Fibroblast of skin of abdomen (primary cell): ENCODE measurements at places on chromosomes 5 and 9.

GRCh38 chr5:151288180-151288579 lies 15.4 kb downstream of the SLC36A3 start:
- no peak for DNase-seq

DNA sequence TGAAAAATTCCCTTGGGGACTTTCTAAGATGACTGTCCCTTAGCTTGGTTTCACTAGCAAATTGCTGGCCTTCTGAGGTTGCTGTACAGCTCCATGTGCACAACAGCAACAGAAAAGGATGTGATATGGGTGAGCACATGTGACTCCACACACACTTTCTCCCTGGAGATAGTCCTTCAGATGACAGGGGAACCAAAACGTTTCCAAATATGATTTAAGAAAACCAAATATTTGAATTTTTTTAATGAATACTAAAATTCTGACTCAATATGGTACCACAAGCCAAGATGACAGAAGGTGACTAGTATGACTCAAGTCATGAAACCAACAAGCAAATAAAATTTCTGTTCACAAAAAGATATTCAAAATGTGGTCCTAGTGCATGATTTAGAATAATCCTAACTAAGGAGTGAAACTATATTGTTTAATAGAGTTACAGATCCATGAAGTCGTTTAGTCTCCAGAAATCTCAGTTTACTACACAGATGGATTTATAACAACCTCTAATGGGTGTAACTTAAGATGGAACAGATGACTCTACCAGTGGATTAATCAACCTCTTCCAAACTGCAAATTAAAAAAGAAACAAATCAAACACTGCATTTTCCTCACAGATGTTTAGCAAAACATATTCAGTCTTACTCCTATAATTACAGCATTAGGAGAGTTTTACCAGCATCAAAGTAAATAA lies 144.8 kb upstream of the PIK3R1 start:
- DNase-seq, result no peak

DNA sequence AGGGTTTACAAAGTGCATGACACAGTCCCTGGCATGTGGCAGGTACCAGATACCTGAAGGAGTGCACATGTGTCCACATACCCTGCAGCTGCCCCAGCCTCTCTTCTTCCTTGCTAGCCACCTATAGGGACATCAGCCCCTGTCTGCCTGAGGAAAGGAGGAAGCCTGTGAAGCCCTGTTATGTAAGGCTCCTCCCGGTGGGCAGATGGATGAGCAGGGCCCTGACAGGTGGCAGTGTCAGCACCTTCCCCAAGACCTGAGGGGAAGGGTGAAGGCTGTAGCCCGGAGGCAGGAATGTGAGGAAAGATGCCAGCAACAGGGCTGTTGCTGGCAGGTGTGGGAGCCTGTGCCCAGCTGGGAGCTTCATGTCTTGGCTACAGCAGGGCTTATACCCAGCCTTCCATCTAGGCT lies 21.7 kb downstream of the TCF7 start:
- no peak for DNase-seq

GRCh38 chr5:151227918-151228447 lies 4.1 kb upstream of the CCDC69 start:
- DNase-seq, result no peak

- peak; percentile 19 for DNase-seq
These were observed 129.7 kb upstream of the CHD1 start for GRCh38 chr5:99058466-99058865.

- peak; percentile 97 for DNase-seq
These were observed 198.1 kb downstream of the NR3C1 start for GRCh38 chr5:143205386-143205785.

DNA sequence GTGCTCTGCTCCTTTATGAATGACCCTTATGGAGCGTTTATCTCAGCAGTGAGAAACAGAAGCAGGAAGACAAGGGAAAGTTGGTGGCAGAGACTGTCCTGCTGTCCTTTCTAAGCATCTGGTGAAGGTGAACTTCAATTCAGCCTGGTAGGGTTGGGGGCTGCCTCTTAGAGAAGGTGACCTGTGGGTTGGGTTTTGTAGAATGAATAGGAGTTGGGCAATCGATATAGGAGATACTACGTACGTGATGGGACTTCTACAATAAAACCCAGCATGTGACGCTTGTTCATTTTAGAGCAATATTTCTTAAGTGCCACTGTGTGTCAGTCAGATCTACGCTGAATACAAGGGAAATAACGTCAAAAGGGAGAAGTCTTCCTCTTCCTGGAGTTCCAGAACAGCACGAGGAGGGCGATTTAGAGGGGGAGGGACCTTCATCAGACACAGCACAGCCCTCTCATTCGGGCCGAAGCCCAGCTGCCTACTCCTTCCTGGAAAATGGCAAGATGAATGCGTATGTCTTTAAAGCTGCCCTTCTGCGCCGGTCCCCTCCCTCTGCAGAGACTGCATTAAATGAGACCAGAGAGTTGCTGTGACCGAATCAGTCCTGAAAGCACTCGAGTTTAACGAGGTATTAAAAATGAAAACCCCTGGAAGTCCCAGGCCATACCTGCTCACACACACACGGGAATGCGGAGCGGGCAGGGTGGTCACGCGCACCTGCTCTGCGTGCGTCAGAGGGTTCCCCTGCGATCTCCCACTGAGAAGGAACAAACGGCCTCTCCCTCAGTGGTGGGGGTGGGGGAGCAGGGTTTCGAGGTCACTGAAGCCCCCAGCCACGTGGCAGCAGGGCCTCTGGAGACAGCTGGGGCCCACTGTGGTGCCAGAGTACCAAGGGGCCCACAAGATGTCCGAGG lies 85.3 kb upstream of the SARDH start:
- DNase-seq, result no peak

- DNase-seq, result no peak
These were observed 210.6 kb downstream of the CAAP1 start for GRCh38 chr9:26682041-26682440.

DNA sequence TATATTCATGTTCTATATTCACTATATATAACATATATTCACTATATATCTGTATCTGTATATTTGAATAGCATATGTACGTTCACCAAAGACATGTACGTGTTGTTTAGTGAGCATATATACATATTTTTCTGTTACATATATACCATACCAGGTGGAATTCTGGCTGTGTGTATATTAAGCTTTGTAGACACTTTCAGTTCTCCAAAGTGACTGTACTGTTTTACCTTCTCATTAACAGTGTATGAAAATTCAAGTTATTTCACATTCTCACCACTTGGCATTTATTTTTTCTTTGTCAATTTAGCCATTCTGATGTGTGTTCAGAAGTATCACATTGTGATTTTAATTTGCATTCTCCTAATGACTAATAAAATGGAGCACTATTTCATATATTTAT lies 52.2 kb downstream of the DROSHA start:
- no peak for DNase-seq

GRCh38 chr5:36664766-36665165 lies 58.4 kb downstream of the SLC1A3 start:
- no peak for DNase-seq

GRCh38 chr9:99368341-99369326 lies 146.6 kb downstream of the SEC61B start:
- peak; percentile 71 for DNase-seq

- DNase-seq, result peak; percentile 84
These were observed 87.6 kb downstream of the ADAMTS6 start for GRCh38 chr5:65394087-65394486.

DNA sequence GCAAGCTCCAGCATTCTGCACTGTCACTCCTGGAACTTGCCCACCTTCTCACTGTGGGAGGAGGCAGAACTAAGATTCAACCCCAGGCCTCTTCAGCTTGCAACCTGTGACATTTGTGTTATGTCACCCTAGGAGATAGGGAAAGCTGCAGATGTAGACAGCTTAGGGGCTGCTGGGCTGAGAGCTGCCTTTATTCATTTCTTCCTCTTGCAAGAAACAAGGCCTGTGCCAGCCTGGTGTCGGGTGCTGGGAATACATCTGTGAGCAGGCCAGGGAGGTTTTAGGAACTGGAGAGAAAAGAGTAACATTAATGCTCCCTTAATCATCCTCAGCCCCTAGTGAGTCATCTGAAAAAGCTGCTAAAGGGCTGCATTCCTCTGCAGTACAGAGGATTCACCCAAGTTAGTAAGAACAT lies 101.8 kb downstream of the FGF18 start:
- peak; percentile 95 for DNase-seq

DNA sequence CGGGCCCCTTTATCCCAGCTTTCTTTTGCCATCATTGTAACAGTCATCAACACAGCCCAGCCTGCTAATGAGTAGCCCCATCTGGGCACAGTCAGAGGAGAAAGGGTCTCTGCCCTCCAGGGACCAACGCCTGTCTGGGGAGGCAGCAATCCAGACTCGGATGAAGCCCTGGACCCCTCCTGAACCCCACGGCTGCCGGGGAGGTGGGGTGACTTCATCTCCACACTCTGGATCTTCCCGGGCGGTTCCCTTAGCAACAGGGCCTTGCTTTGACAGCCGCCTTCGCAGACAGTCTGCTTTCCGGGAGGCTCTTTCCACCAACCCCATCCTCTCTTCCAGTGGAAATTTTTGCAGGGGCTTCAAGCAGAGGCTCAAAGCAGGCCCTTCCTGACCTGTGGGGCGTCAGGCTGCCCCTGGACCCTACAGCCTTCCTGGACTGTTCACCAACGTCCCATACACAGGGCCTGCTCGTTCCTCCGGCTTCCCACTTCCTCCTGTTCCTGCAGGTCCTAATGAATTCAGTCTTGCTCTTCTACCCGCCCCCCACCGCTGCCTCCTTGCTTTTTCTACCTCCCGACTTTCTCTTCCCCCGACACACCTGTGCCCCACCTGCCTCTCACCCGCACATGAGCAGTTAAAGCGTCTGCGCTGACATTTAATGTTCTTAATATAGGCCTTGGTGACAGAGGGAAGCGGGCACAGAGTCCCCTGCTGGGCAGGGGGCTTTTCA lies 161.7 kb upstream of the MVB12B start:
- no peak for DNase-seq

DNA sequence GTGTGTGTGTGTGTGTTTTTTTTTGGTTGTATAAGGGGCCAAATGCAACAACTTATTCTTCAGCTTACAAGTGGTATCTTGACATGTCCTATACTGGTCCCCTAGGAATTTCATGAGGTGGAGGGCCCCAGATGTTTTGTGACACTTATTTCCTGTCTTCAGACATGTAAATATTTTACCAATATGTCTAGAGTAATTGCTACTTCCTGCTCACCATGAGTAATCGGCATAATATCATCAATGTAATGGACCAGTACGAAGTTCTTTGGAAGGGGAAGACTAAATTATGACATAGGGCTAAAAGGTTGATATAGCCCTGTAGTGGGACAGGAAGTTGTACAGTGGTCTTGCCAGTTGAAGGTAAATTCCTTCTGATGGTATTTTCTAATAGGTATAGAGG lies 3.7 kb upstream of the OTULIN start:
- no peak for DNase-seq

DNA sequence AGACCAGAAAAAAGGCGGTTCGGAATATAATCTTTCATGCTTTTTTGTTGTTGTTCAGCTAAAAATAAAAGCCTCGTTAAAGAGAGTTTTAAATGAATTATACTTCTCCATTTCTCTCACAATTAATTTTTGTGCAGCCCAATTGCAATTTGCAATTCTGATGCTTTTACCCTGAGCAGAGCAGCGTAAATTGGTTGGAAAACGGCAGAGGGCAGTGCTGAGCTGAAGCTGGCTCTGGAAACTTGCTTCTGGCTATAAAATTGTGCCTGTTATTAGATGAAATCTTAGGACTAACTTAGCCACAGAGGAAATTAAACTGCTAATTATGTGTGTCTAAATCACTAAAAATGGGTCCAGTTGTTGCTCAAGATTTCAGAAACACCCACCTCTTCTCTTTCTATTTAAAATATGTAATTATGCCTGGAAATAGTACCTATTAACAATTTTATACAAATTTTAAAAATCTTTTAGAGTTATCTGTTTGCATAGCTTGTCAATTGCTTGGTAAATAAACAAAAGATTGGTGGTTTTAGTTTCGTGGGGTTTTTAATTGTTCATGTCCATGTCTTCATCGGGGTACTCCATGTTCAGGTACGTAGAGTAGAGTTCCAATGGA lies 441.8 kb upstream of the TLE4 start:
- peak; percentile 63 for DNase-seq

DNA sequence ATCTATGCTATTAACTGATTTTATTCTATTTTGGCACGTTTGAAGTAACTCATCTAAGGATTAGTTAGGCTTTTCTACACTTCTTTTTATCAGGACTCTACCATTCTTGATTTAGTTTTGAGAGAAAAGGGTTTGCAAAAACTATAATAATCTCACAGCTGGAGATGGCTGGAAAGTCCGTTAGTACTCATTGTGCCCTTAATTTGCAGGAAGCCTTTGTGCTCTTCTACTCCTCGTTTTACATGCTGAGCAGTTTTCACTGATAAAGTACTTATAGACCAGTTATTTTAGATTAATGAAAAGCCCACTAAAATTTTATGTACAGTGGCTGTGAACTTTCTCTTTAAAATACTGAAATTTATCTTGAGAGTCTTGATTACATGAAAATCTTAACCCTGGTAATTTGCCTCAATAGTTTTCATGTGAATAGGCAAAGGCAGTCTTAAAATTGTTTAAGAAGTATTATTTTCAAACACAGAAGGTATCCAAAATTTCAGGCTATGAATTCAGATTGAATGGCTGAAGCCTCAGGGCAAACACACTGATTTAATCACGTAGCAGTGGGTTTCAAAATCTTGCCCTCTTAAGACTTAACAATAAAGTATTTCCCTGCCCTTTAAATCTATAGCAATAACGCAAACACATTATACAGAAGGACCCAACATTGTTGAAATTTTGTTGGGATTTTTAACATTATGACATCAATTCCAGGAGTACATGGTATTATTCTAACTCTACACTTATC lies 18.6 kb downstream of the MLLT3 start:
- DNase-seq, result no peak

GRCh38 chr5:166582416-166582815 lies 1709.0 kb upstream of the WWC1 start:
- peak; percentile 55 for DNase-seq

GRCh38 chr5:78763659-78764189 lies 115.2 kb upstream of the LHFPL2 start:
- DNase-seq, result no peak

DNA sequence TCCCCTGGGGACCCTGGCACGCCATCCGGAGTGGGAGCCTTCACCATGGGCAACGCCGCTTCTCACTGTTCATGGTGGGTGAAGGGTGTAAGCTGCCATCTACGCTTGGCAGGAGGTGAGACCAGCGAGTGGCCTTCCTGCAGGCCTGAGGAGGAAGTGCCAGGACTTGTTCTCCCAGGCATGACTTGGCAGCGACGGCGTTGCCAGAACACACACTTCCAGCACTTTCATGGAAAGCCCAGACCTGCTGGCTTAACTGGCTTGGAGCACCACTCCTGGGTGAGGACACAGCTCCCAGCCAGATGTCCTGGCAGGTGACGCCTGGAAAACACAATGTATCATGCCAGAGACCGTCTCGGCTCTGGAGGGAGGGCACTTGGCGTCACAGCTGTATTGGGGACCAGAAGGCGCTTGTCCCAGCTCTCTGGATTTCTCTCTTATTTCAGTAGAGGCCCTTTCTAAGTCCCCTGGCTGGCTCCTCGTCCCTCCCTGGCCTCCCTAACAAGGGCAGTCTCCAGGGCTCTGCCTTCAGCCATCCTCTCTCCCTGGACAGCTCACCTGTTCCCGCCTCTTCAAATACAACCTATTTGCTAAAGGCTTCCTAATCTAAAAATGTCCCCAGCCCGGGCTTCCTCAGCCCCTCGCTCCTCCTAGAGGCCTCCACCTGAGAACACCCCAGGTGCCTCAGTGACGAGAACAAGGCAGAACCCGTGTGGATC lies 188.3 kb downstream of the OLFM1 start:
- no peak for DNase-seq

- peak; percentile 71 for DNase-seq
These were observed at the start of gene INPP5E for GRCh38 chr9:136439481-136440408. INPP5E (minus strand) TSS chr9:136439845; CDS start chr9:136439419, 426 bp downstream.

GRCh38 chr5:81213070-81213469 lies 20.1 kb upstream of the CKMT2 start:
- no peak for DNase-seq

GRCh38 chr5:14286574-14287421 lies 143.7 kb downstream of the TRIO start:
- DNase-seq, result no peak
